ENCODE measurements at places on chromosomes 1 and 21.
A peak's percentile ranks its signal among the peaks of the same experiment; 100 is the strongest.

DNA sequence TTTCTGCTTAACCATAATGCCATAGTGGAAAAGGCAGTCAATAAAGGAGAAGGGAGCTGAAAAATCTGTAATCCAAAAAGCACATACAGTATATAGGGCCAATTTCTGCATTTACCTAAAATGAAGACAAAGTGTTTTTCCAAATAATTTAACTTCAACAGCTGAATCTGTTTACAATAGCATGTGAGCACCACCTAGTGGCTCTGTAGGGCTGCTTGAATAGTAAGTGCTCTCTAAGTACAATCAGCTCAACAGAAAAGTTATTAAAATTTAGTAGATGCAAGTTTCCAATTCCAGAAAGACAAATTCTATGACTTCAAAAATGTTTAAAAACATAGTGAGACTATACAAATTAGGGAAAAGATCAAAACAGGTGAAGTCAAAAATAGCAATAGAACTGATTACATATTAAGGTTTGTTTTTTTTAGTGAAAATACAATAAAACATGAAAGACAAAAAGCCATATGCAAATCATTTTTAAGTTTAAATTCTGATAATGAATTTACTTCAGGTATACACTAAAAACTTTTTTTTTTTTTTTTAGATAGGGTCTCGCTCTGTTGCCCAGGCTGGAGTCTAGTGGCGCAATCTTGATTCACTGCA is 220.0 kb downstream of the SETD4 start:
- DNase-seq = peak; percentile 30

DNA sequence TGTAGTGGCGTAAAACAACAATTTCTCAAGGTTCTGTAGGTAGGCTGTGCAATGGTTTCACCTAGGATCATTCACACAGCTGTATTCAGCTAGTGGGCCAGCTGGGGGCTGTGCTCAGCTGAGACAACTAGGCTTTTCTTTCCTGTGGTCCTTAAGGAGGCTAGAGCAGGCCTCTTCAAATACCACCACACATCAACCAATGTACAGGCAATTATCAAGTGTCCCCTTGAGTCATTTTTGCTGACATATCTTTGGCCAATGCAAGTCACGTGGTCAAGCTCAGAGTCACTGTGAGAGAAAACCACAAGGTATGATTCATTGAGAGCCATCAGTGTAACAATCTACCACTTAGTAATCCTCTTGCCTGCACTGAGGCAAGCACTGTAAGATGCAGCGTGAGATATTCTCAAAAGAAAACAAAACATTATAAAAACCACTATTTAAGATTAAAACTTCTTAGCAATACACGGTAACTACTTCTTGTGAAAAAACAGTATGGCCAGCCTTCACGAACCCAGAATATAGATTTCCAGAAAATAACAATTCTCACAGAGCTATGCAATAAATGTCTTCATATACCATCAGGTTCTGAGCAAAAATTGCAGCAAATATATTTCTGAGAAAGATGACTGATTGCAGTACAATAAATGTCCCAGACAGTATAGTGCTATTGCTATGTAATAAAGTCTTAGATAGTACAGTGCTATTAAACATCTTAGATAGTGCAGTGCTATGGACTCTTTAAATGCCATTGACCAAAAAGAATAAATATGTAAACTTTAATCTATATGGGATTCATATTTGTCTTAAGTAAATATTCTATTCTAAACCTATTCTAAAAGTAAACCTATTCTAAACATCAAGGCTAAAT is 55.3 kb downstream of the NME7 start:
- DNase-seq = no peak

DNA sequence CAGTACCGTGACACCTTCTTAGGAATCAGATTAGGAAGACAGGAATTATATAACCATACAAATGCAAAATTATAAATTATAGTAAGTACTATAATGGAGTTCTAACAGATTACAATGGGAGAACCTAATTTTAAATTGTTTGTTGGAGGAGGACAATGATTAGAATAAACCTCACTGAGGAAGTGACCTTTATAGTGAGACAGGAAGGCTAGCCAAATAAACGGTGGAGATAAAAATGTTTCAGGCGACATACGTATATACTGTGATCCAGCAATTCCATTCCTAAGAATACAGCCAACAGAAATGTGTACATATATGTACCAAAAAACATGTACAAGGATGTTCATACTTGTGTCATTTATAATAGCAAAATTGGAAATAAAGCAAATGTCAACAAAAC is 15.2 kb downstream of the SYNJ1 start:
- no peak for DNase-seq

- DNase-seq = no peak
Observed at GRCh38 chr1:198934901-198935305, 296.1 kb downstream of the PTPRC start.

DNA sequence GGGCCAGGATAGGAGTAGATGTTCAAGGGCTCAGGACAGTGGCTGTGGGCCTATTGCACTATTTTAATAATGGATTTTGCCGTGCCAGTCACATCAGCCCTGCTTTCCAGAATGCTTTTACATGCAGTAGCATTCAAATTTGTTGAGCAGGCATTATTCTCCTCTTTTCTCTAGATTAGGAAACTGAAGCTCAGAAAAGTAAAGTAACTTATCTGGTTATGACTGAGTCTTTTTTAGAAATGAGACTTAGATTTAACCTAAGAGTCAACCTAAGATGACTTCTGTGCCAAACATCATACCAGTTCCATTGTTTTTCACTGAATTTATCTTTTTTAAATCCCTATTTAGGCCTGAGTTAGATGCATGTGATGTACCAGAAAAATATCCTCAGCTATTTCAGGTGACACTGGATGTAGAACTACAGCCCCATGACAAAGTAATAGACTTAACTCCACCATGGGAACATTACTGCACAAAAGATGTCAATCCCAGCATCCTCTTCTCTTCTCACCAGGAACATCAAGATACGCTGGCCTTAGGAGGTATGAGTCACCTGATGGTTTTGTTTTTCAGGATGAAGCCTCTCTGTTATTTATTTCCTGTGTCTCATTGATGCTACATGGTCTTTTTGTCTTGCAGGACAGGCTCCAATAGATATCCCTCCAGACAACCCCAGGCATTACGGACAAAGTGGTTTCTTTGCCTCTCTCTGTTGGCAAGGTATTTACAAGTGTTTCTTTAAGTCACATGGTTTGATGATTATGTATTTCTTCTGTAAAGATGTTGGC is 31.4 kb upstream of the LEPR start:
- DNase-seq = no peak

DNA sequence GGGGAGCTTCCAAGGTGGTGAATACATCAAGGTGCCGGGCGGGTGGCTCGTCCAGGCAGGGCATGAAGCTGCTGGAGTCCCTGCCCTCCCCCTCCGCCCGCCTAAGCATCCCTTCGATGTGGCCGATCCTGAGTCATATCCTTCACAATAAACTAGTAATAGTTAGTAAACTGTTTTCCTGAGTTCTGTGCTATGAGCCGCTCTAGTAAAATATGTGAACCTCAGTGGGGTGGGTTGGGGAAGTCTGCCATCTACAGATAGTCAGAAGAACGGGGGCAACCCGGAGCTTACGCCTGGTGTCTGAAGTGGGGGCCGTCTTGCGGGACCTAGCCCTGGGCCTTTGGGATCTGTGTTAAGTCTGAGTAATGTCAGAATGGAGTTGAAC is 21.6 kb downstream of the C2CD2 start:
- no peak for DNase-seq

DNA sequence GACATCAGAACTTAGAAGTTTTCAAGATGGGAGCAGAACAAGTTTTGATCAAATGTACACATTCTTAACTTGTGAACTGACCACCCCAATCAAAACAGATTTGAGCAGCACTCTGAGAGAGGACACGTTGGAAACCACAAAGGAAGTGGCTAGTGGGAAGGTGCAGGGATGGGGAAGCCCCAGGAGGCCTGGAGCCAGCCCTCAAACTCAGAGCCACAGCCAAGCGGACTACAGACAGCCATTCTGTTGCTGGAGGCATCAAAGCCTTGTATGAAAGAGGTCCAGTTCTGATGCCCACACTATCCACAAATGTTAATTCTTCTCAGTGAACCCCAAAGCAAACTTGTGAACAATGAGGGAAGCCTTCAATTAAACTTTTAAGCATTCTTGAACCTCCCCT is 143.6 kb upstream of the RAB4A start:
- DNase-seq = no peak

Measured in stimulated activated CD4-positive, alpha-beta T cell treated with anti-CD3 and anti-CD28 coated beads, Interleukin-15, amount 100 ng/mL, for 48 hours (primary cell).